Fibroblast of the conjunctiva (primary cell): ENCODE measurements at places on chromosomes 3 and 15.

GRCh38 chr15:52784799-52785671, 5.1 kb downstream of the ONECUT1 start:
- DNase-seq = no peak

DNA sequence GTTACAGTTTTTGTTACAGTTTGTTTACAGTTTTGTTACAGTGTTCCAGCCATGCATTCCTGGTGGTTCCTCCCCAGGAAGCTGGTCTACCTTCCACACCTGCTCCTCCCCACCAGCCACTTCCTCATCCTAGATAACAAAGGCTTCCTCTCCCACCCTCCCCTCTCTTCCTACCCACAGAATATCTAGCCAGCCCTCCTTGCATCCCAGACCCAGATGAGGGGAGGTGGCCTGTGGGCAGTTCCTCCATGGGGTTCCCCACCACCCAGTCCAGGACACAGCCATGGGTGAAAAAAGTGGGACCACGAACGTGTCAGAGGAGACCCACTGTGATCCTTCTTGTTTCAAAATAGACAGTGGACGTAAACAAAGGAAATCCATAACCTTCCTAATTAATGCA, 122.8 kb upstream of the ABHD17C start:
- DNase-seq = no peak

DNA sequence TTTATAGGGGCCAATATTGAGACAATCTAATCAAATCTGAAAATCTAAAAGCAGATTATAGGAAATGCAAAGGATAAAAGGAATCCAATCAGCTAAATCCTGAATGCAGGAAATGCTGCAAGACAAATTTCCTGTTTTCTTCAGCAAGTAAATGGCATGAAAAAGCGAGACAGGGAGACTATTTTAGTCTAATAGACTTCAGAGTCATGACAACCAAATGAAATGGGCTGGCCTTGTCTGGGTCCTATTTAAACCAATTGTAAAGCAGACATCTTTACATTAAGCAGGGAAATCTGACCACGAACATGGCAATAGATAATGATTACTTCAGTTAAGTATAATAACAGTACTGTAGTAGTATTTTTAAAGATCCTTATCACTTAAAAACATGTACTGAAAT, 2.1 kb downstream of the DBR1 start:
- DNase-seq = no peak

GRCh38 chr15:58010983-58011382, 54.5 kb downstream of the ALDH1A2 start:
- DNase-seq = no peak
